CD4-positive, alpha-beta T cell treated with Interleukin-17A for 1 hour (primary cell): ENCODE measurements at places on chromosomes 6 and 20.

- DNase-seq = peak; percentile 27
Measured at GRCh38 chr6:134288538-134289203, 29.2 kb downstream of the SGK1 start.

GRCh38 chr6:21402368-21402767 lies 191.2 kb upstream of the SOX4 start:
- no peak for DNase-seq

GRCh38 chr20:44064501-44065400 lies 122.2 kb downstream of the JPH2 start:
- no peak for DNase-seq

- peak; percentile 80 for DNase-seq
Measured at GRCh38 chr20:62953839-62954703, 1.6 kb downstream of the SLC17A9 start.

DNA sequence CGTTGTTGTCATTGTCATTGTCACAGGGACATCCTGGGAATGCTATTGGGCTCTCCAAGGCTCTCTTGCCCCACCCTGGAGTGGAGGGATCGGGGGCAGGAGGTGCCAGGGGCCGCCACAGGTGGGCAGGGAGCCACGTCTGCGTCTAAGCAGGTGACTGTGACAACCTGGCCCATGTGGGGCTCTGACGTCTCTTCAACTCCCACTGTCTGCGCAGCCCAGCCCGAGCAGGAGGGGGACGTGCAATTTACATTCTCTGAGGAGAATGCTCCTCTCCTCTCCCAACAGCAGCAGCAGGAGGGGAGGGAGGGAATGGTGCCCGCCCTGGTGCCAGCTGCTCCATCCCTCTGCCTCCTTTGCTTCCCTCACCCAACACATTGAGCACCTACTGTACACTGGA lies 50.1 kb downstream of the GRM4 start:
- no peak for DNase-seq

GRCh38 chr6:137764464-137764863 lies 102.6 kb upstream of the TNFAIP3 start:
- DNase-seq = no peak

GRCh38 chr6:82143041-82143481 lies 104.5 kb downstream of the IBTK start:
- no peak for DNase-seq

GRCh38 chr6:28496099-28496779 lies 19.4 kb downstream of the GPX6 start:
- DNase-seq = peak; percentile 17

DNA sequence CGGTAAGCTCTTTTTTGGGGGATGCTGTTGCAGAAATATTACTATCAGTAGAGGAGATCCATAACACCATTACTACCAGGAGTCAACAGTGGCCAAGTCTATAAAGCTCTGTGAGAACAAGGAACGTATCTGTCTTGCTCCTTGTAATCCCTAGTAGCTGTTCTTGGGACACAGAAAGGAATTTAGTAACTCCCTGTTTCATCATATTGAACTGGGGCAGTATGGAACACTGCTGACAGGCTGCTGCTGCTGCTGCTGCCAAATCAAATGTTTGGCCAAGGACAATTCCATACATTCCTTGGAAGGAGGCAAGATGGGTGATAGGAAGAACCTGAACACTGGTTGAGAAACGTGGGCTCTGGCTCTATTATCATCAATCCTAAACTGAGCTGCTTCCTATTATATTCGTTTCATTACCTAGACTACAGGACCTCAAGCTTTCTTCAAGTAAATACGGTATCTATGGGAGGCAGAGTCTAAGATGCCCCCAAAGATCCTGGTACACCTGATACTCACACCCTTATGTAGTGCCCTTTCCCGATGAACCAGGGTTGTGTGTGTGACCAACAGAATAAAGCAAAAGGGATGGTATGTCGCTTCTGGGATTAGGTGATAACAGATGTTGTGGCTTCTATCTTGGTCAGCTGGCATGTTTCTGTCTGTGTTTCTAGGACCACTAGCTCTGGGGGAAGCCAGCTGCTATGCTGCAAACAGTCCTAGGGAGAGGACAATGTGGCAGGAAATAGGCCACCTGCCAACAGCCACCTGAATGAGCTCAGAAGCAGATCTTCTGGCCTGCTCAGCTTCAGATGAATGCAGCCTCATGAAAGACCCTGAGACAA lies 39.5 kb downstream of the ELOVL5 start:
- DNase-seq = peak; percentile 47

- no peak for DNase-seq
Measured at GRCh38 chr6:25057111-25057905, 121.5 kb upstream of the RIPOR2 start.

DNA sequence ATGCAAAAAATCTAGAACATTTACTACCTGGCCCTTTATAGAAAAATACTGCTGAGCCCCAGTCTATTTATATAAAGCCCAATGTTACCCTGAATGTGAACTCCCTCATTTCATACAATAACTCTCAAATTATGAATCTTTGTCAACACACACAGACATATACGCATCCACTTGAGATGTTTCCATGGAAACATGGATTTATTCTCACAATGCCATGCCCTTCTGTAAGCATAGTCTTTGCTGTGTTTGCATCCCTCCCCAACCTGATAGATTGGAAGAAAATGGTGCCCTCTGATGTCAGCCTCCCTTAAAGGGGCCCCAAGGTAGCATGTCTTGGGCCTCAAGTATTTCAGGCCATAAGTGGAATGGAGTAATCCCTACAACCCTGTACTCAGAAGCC lies 573.1 kb downstream of the KIF16B start:
- DNase-seq = no peak

GRCh38 chr6:157045831-157046454 lies 268.8 kb downstream of the ARID1B start:
- DNase-seq = no peak

DNA sequence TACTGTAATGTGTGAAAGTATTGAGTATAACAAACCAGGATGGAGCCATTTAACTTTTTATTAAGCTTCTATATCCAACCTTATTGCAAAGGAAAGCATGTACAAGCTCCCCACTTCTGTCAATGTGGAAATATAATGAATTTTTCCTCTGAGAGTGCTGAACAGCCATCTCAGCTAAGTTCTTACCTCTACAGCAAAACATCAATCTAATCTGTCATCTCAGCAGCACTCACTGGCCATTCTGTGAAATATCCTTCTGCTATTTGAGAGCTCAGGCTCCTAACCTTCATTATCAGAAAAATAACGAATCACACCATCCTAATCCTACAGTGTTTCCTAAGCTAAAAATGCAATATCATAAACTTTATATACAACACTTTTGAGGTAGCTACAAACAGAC lies 194.0 kb upstream of the RNF217 start:
- no peak for DNase-seq

DNA sequence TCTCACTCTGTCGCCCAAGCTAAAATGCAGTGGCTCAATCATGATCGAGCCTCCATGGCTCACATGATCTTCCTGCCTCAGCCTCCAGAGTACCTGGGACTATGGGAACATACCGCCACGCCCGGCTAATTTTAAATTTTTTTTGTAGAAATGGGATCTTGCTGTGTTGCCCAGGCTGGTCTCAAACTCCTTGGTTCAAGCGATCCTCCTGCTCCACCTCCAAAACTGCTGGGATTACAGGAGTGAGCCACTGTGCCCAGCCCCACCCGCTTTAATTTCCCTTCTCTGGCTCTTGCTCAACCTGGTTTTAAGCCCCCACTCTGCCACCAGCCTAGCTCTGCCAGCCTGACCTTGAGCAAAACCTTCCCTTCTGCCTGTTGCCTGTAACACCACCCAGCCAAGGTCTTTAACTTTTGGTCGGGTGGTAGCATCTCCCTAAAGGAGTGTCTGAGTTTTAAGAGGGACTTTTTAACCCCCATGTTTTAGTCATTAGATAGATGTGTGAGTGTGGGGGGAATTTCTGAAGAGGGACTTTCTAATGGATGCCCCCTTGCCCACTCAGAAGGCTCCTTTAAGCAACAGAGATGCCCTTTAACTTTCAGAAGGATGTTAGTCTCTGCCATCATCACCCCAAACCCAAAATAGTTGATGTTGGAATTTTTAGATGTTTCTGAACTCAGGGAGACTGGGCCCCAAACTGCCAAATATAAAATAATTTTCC lies 71.8 kb upstream of the FOXP4 start:
- DNase-seq = no peak

DNA sequence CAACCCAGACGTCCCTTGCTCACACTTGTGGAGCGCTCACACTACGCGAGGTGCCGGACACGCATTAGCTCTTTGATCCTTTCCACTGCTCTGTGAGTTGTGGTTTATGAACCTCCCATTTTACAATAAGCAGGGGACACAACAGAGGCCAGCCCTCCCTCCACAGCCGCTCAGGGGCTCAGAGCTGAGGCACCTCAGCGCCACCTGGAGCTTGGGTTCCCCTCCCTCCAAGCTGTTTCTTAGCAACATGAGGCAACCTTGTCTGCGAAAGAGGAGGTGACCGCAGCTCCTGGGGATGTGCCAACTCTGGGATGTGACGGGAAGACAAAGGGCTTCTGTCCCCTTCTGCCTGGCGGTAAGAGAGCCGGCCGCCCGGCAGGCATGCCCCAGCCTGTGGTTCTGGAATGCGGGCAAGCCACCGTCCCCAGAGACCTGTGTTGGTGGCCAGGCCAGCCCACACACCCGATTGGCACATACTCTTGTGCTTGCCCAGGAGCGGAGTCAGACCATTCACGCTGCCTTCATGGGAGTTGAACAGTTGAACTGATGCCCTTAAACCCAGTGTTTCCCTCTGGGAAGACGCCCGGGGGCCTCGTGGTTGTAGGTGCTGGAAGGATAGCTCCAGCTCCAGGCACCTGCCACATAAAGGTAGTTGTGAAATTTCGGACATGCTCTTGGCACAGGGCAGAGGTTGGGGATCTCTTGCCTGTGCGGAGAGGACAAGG lies 44.5 kb downstream of the RBM38 start:
- peak; percentile 55 for DNase-seq

DNA sequence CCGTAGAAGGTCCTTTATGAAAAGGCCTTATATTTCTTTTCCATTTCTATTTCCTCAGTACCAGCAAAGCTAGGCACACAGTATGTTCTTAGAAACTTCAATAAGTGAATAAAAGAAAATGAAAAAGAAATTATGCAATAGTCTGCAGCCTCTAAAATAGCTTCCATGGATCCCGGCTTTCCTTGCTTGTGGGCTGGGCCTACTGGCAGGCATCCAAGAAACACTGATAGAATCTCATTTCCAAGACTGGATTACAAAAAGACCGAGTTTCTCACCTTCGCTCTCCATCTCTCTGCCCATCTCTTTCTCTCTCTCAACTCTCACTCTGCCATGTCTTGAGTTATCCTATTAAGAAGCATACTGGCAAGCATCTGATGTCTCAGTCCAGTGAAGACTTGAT lies 187.5 kb upstream of the FKBP1C start:
- no peak for DNase-seq

DNA sequence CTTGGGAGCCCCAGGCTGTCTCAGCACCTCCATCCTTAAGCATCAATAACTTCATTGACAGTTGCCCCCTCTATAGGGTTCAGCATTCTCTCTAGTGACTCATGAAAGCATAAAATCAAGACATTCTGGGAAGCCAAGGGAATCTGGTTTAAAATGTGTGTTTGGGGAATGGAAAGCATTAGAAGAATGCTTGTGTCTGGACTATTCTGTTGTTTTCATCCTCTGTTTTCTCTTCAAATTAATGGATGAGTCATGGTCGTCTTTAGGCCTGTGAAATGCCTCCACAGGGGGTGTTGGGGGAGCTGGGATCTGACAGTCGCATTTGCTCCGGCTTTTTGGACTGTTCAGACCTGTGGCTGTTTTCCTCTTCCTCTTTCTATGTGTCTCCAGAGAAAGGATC lies 279.7 kb downstream of the CDC5L start:
- no peak for DNase-seq

- no peak for DNase-seq
Measured at GRCh38 chr20:11001764-11002540, 328.2 kb upstream of the JAG1 start.

- no peak for DNase-seq
Measured at GRCh38 chr6:152272486-152272885, 364.7 kb downstream of the SYNE1 start.

DNA sequence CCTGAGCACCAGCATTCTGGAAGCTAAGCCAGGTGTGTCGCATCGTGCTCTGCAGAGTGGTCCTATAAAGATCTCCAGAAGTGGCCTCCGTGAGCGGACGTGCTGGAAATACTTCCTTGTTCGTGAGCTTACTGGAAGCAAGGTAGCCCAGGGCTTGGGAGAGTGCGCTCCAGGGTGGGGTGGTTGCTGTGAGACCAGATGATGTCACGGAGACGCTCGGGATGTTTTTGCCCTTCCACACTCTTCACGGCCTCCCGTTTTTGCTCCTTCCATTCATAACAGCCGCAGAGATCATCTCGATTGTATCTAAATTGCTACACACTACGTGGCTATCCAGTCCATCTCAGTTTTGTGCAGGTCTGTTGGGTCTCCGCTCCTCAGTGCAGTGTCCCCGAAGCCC lies 373.4 kb downstream of the THBS2 start:
- no peak for DNase-seq

- DNase-seq = no peak
Measured at GRCh38 chr6:135921188-135921587, 69.7 kb downstream of the PDE7B start.

DNA sequence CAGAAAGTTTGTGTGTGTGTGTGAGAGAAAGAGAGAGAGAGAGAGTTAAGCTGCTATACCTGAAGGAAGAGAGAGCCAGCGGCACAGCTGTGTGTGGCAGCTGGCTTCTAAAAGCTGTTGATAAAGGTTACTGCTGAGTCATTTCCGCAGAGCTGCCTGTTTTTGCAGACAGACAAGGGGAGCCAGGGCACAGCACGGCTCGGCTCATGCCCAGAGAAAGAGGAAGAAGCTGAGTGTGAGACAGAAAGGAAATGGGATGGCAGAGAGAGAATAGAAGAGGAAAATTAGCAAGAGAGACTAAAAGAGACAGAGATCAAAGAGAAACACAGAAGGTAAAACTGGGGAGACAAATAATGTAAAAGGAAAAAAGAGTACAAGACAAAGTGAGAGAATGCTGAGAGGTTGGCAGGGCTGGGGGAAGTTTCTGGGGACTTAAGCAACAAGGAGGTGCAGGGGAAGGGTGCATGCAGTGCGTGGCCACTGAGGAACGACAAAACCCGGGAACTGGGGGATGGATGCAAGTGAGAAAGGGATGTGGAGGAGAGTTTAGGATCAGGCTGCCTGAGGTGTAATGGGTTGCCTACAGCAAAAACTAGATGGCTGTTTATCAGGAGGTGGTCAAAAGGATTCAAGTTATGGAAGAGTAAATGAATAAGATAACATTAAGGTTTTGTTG lies 22.7 kb downstream of the HLA-A start:
- DNase-seq = peak; percentile 88

DNA sequence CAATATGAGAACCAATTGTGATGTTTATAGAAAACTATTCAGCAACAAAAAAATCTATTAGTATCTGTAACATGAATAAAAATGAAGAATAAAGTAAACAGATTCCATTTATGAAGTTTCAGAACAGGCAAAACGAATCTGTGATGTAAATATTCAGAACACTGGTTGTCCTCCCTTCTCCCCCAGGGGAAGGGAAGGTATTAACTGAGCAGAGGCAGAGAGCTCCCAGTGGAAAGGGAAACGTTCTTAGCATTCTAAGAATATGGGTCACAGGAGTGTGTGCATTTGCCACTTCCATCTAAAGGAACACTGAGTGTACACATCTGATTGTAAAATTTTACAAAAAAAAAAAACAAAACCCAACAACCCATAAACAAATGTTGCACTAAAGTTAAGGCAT lies 23.1 kb downstream of the SPAG4 start:
- DNase-seq = no peak

GRCh38 chr6:112373866-112374520 lies 26.9 kb downstream of the RFPL4B start:
- no peak for DNase-seq
